ENCODE measurements at places on chromosomes 6 and 20.
A peak's percentile ranks its signal among the peaks of the same experiment; 100 is the strongest.

GRCh38 chr20:3242172-3242692 is 3.2 kb upstream of the SLC4A11 start:
- no peak for DNase-seq

DNA sequence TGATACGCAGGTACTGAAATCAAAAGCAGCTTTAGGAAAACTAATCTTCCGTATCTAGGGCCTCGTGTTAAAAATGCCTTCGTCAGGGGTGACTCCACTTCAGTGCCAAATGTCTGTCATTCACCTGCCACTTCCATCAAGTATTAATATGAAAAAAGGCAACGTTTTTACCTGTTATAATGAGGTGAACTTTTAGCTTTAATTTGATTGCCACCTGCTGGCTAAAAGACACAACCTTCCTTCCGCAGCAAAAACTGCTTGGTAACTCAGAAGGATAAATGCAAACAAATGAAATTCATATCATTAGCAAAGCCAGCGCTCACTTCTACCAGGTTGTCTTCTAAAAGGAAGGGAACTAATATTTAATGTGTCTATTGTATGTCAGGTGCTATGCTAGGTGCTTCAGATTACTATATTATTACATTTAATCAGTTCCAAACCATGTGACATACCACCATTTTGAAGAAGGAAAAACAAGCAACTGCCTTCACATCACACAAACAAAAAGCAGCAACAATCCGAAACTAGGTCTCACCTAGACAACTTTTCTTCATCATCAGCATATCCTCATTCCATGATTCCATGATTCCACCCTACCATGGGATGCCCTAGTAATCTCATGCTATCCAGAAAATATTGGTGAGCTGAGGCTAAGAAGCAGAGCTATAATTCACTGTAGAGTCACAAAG is 20.6 kb upstream of the ARHGAP18 start:
- DNase-seq: peak; percentile 30

- DNase-seq: no peak
Measured at GRCh38 chr6:135412761-135413160, 84.8 kb downstream of the AHI1 start.

- no peak for DNase-seq
Measured at GRCh38 chr6:148507774-148508173, 165.1 kb downstream of the SASH1 start.

GRCh38 chr6:156779206-156780094 is 2.3 kb downstream of the ARID1B start:
- DNase-seq: peak; percentile 34

DNA sequence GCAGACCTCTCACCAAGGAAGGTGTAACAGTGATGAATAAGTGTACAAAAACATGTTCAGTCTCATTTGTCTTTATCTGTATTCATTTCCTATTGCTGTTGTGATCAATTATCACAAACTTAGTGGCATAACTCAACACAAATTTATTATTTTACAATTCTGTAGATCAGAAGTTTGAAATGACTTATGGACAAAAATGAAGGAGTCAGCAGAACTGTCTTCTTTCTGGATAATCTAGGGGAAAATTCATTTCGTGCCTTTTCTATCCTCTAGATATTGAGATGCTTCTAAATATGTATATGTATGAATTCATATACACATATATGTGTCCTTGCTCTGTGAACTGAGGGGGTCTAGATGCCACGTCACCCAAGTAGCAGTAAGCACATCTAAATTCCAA is 663.1 kb upstream of the MARCKS start:
- DNase-seq: no peak

GRCh38 chr6:100304575-100304974 is 160.1 kb downstream of the SIM1 start:
- no peak for DNase-seq

- no peak for DNase-seq
Measured at GRCh38 chr6:39128106-39128505, 13.1 kb upstream of the SAYSD1 start.

DNA sequence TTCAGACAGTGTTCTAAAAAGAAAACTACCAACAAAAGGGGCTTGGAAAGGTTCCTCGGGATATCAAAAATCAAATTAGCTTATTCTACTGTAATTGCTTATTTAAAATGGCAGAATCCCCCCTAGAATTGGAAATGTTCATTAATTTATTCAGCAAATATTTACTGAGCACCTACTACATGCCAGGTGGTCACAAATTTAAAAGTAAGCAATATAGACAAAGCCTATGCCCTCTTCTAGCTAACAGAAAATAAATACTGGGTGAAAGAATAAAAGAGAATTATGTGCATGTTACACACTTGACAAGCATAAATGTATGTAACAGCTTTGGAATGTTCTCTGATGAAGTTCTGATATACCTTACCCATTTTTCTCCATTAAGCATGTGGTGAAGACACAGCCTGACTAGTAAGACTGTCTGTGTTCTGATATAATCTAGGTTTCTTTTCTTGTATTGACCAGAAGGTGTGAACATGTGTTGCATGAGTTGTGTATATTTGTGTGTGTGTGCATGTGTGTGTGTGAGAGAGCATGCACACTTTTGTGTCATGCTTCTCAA is 606.7 kb upstream of the CITED2 start:
- no peak for DNase-seq

DNA sequence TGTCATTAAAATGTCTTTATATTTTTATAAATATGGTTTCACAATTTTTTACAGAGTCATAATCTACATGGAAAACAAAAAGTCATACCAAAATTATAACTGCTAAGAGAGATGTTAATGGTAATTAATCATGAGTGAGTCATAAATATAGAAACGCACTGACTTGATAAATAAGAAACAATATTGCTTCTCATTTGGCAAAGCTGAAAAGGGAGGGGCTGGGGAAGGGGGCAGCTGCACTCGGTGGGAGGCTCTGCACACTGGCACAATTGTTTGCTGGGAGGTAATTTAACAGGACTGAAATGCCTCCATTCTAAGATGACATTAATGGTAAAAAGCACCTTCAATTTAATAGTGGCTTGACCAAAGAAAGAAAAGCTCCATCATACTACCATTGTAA is 133.3 kb upstream of the AGPAT4 start:
- DNase-seq: no peak

DNA sequence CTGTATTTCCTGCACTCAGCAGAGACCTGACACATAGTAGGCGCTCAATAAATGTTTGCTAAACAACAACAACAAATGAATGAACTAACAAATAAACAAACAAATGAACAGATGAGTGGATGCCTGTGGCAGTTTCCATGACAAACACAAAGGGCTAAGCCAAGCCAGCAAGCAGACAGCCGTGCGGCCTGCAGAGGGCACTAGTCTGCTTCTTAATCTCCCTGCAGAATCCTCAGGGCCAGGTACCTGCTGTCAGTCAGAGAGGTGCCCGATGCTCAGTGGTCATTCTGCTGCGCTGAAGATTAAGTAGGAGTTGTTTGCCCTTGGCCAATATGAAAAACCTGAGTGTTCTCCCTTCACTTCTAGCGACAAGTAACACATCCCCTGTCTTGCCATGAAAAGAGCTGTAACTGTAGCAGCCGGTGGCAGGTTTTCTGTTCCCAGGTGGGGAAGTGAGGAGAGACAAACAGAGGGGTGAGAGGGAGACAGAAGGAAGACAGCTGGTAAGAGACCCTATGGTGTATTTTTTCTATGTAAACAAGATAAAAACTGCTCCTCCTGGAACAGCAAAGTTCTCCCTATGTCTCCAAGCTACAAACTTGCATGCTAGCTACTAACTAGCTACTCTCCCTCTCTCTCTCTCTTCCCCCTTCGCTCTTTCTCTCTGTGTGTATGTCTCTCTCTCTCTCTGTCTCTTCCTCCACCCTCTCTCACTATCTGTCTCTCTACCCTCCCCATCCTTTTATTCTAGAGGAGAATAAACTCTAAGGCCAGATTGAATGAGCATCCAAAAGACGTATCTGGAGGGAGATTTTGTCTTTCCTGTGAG is at the start of gene MC3R:
Gene MC3R (plus strand): TSS at position 779 of the 829 bp plus-strand sequence. CDS start 112 bp downstream, outside the sequence.
- DNase-seq: peak; percentile 15

GRCh38 chr20:36201198-36201597 is 35.1 kb upstream of the AAR2 start:
- DNase-seq: no peak

- DNase-seq: no peak
Measured at GRCh38 chr20:16243470-16243869, 329.8 kb downstream of the KIF16B start.

GRCh38 chr6:51827580-51827979 is 259.8 kb downstream of the PKHD1 start:
- no peak for DNase-seq

Data from CD4-positive, alpha-beta T cell treated with Interleukin-4 for 1 hour (primary cell).